ENCODE measurements at places on chromosomes 1 and 21.

DNA sequence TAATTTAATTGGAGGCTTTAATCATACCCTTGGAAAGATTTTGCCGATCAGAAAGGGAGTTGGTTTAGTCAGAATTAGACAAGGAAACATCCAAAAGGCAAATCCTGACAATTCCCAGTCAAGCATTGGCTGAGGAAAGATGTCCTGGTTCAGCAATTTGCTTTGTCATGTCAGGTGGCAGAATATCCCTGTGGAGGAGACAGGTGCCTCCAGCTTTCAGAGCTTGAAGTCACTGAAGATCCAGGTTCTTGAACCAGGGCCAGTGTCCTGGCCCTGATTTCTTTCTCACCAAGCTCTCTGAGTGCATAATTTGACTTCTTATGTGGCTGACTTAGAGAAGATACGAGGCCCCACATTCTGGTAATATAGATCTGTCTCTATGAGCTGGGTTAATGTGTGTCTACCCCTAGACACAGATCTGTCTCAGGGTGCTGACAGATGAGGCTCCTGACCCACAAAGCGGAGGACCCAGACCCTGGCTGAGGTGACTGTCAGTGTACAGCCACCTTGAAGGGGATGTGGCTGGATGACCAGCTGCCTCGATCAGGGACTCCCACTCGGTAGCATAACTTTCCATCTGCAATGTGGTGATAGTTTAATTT lies 118.9 kb downstream of the HHAT start:
- DNase-seq: no peak

- DNase-seq: no peak
Observed at GRCh38 chr1:98371764-98372163, 289.8 kb upstream of the SNX7 start.

DNA sequence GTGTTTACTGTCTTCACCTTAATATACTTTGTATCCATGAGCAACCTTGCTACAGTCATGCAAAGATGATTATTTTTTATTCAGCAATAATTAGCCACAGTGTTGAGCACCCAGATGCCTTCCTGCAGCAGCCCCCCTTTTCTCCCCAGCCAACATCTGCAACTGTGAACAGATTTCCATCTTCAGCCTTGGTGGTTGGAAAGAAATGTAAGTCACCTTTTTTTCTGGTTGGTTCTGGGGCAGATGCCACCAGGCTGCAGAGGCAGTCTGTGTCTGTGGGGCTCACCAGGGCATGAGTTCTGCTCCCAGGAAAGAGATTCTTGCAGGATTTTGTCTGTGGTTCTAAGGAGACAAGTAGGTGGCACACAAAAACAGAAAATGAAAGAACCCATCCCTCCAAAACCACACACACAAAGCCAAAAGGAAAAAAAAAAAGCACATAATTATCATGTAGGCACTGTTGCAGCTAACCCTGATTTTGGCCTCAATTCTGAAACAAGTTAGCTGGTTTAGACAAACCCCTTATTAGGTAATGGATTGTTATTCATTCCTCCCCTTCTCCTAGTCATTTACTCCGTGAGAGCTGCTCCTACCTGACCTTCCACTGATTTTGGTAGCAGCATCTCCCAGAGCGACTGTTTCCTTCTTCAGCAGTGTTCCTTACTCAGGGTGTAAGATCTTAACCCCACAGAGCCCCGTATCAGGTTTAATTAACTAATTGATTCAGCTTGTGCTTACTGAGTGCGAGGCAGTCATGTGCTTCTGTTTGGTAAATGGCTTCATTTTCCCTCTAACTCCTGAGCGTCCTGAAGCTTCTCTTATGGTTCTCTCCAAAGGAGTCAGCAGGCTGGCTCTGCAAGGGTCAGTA lies 36.5 kb downstream of the GALNT2 start:
- DNase-seq: no peak

GRCh38 chr1:206471415-206471801 lies 1.1 kb downstream of the IKBKE start:
- DNase-seq: no peak

DNA sequence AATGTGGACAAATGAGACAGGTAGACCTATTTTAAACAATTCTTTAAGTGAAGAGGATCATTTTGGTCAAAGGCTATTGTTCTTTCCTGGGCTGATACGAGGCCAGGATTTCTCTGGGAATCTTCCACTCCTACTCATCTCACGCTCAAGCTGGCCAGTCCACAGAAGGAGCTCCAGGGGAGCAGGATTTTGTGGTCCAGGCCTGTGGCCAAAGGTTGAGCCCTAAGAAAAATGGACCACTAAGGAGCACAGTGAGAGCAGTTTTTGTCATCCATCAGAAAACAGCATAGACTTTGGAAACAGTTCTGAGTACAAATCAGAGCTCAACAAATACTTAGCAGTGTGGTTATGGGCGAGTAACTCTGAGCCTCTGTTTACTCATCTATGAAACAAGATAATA lies 260.2 kb upstream of the RUNX1 start:
- no peak for DNase-seq

- DNase-seq: no peak
Observed at GRCh38 chr1:196193896-196194559, 414.2 kb downstream of the KCNT2 start.

GRCh38 chr1:25217015-25217414 lies 15.3 kb downstream of the SYF2 start:
- no peak for DNase-seq

DNA sequence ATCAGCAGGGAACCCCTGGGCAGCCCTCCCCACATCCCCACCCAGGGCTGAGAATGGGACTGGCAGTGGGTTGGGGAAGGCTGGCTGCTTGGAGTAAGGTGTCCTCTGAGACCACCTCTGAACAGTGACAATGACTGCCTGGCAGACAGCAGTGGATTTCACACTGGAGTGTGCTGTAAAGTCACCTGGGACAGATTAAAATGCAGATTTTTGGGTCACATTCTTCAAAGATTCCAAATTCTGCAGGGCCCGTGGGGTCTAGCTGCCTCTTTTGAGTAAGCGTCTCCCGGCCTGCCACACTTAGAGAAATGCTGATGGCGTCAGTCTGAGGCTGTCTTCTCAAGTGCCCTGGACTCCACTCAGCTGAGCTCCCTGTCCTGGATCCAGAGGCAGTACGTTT lies 164.5 kb downstream of the GRIK3 start:
- DNase-seq: no peak

GRCh38 chr1:118335331-118335732 lies 150.3 kb upstream of the SPAG17 start:
- no peak for DNase-seq

DNA sequence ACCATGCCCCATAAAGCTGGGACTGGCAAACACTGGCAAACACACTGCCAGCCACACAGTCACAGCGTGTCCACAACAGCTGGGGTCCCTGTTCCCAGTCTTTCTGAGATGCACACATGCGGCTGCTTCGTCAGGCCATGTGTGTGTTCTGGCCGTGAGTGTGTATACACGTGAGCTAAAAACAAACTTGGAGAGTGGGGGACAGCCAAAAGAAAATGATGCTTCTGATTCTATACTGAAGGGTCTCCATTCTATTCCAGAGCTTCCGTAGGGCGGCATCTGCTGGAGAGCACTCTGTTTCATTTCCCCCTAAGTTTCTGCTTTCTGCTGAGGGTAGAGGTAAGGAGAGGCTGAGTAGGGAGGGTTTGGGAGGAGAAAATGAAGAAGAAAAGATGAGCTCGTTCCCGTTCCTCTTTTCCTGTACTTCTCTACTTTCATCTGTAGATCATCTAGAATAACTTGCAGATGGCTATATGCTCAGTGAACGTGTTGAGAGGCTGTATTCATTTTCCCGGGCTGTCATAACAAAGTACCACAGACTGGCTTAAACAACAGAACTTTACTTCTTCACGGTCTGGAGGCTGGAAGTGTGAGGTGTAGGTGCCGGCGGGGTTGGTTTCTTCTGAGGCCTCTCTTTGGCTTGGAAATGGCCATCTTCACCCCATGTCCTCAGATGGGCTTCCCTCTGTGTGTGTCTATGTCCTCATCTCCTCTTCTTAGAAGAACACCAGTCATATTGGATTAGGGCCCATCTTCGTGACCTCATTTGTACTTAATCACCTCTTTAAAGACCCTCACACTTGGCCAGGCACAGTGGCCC lies 151.6 kb downstream of the TOMM20 start:
- no peak for DNase-seq

- no peak for DNase-seq
Observed at GRCh38 chr1:52057255-52057654, 1.2 kb downstream of the BTF3L4 start.

- DNase-seq: no peak
Observed at GRCh38 chr1:55355549-55355948, 140.4 kb upstream of the USP24 start.

DNA sequence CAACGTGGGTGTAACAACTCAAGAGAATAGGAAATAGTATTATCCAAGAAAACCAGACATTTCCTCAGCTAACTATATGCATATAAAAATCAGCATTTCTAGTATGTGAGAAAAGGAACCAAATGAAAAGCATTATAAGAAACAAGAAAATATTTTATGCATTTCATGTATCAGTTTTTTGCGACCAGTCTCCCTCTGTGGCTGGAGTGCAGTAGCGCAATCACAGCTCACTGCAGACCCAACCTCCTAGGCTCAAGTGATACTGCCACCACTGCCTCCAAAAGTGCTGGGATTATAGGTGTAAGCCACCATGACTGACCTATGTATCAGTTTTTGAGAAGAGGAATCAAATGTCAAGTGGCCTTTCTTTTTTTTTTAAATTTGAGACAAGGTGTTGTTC lies 31.0 kb downstream of the SLC16A1 start:
- no peak for DNase-seq

GRCh38 chr1:180762796-180763195 lies 131.0 kb downstream of the XPR1 start:
- no peak for DNase-seq

DNA sequence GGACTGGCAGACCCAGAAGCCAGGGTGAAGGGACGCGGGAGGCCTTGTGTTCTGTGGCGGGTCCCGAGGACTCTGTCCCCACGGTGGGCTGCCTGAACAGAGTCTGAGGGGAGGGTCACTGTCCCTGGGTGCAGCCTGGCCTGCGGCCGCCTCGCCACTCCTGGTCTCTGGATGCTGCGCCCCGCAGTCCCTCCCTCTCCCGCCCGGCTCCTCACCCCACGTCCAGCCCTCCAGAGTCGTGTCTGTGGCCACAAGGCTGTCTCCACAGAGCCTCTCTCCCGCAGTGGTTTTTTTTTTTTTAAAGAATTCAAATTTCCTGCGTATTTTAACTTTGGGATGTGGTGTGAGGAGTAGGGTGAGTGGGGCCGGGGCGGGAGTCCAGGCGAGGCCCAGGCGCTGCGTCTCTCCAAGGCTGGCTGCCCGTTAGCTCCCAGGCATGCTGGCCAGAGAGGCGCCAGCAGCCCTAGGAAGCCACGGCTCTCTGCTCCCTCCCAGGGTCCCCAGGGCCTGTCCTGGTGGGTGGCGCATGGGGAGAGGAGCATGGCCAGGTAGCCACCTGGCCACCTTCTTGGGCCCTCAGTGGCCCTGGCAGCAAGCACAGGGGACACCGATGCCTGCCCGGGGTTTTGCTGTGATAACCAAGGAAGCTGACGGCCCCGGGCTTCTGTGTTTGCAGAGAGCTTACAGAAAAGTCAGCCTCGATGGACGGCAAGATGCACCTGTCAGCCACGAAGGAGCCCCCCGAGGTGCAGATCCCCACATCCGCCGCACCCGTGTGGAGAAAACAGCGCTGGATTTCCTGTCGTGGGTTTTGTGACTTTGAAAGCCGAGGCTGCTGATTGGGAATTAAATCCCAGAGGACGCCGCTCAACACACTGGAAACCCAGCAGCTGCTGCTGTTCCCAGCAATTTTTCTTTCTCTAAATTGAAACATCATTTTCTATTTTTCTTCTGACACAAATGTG lies 72.8 kb downstream of the MORN1 start:
- no peak for DNase-seq

DNA sequence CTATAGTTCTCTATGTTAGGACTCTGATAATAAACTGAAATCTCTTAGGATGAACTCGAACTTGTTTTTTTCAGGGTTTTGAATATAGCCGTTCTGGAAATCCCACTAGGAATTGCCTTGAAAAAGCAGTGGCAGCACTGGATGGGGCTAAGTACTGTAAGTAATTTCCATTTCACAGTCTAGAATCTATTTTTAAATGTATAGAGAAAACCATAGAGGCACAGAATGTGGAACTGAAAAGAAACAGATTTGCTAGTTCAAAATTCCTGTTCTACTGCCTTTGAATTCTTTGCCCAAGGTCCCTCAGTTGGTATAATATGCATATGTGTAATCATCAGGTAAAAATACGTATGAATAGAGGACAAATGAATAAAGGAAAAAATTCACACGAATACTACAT lies 4.8 kb downstream of the CTH start:
- no peak for DNase-seq
